ENCODE measurements at places on chromosomes 16 and 17. TPM values are rescaled to one million over a fixed set of nuclear protein-coding genes. Genes with fewer than 3 reads are reported as not detected.
A peak's percentile ranks its signal among the peaks of the same experiment; 100 is the strongest.

The NPIPA7 gene
- total RNA-seq, result 2.1 TPM

GRCh38 chr17:37562016-37562745 is 47.0 kb downstream of the SYNRG start:
- H3K27me3 ChIP-seq, result no peaks in the 10 kb centered on the region
- no peak overlapping the region for H3K4me3 ChIP-seq
- H3K4me1 ChIP-seq, result no peaks in the 10 kb centered on the region
- no peak overlapping the region for H3K27ac ChIP-seq
- H3K36me3 ChIP-seq, result no peaks in the 10 kb centered on the region

DNA sequence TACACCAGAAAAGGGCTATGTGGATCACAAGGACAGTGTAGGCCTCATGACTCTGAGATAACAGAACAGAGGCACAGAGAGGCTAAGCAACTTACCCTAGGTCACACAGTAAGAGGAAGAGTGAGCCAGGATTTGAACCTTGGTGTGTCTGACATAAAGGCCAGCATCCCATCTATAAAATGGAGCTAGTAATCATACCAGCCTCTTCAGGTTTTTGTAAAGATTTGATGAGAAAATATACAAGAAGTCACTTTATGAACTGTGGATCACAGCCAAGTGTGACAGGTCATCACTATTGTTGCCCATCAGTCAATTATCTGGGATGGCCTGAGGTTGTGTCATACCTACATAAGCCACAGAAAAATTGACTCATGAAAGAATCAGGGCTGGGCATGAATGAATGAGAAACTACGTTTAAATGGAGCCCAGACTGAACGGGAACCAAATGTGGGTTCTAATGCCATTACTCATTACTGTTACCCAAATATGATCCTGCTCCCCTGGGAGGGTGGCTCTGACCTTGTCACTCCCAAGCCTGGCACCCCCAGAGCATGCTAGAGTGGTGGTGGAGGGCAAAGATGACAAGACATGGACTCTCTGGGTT is 21.0 kb downstream of the FBXO39 start:
- H3K4me1 ChIP-seq, result no peaks in the 10 kb centered on the region
- no peak for DNase-seq
- H3K36me3 ChIP-seq, result no peaks in the 10 kb centered on the region
- no peak overlapping the region for H3K4me3 ChIP-seq
- H3K27me3 ChIP-seq, result no peaks in the 10 kb centered on the region

GRCh38 chr17:80596760-80597608 is 52.3 kb downstream of the RPTOR start:
- H3K36me3 ChIP-seq, result no peaks in the 10 kb centered on the region
- DNase-seq, result no peak
- no peaks in the 10 kb centered on the region for H3K27me3 ChIP-seq
- H3K4me1 ChIP-seq, result no peaks in the 10 kb centered on the region
- H3K4me3 ChIP-seq, result no peak overlapping the region

- H3K27me3 ChIP-seq, result no peaks in the 10 kb centered on the region
- no peak overlapping the region for H3K4me3 ChIP-seq
- H3K4me1 ChIP-seq, result no peaks in the 10 kb centered on the region
- H3K27ac ChIP-seq, result no peak overlapping the region
- H3K36me3 ChIP-seq, result no peaks in the 10 kb centered on the region
These were observed 5.2 kb downstream of the TMUB2 start for GRCh38 chr17:44191941-44192496.

DNA sequence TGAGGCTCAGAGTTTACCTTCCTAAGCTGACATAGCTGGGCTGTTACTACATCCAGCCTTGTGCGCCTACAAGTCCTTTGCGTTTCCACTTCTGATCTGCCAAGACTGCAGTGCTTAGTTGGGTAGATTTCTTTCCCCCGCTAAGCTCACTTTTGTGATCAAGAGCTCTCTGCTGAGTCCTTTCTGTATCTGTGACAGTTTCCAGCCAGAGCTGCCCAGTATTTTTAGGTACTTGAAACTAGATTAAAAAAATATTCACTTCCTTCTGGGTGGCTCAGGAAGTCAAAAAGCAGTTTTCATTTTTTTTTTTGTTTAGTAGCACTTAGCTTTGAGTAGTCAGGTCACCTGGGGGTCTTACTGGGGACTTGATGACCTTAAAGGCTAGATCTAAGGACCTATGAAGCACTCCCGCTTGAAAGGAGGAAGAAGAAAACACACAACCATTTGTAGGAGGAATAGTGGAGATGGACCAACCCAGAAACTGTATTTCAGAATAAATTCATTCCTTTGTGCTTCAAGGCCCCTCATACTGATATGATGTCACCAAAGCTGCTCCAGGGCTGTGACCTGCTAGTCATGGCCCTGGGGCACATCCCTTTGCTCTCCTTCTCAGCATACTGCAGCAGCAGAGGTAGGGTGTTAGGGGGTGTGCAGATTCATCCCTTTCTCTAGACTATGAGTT is 75.6 kb upstream of the HNF1B start:
- DNase-seq, result no peak
- H3K36me3 ChIP-seq, result no peaks in the 10 kb centered on the region
- H3K27me3 ChIP-seq, result no peaks in the 10 kb centered on the region
- no peak overlapping the region for H3K27ac ChIP-seq
- no peaks in the 10 kb centered on the region for H3K4me1 ChIP-seq

DNA sequence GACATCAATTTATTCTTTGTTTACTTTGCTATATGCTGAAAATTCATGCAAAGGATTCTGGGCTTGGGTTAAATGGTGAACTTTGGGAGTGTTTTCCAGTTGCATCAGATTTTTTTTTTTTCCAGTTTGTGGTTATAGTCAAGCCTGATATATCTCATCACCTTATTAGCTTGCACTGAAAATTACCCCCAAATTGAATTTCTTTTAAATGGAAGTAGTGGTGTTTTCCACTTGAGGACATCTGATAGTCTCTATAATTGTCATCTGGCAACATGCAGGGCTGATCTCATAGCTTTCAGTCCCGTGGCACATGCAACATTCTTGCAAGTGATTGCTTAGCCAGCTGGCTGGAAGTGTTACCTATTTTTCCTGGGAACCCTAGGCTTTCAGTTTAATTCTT is 4.7 kb upstream of the KRTAP3-1 start:
- no peak for DNase-seq
- H3K27ac ChIP-seq, result no peak overlapping the region
- H3K4me1 ChIP-seq, result no peaks in the 10 kb centered on the region
- H3K4me3 ChIP-seq, result no peak overlapping the region
- H3K36me3 ChIP-seq, result no peaks in the 10 kb centered on the region

DNA sequence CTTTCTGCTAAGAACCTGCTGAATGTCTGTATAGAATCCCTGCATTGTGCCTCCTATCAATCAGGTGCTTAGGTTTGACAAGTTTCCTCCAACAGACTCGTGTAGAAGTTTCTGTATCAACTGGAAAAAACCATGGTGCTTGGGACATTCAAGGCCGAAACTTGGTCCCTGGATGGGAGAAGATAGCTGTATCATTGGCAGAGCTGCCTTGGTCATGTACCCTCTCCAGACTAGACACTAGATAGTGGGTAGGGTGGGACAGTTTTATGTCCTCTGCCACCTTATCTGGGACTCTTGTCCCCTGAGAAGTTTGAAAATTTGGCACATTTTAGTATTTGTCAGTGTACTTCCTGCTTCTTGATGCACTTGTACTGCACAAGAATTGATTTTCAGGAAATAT is 520.8 kb downstream of the WWOX start:
- no peaks in the 10 kb centered on the region for H3K36me3 ChIP-seq
- no peaks in the 10 kb centered on the region for H3K4me1 ChIP-seq
- no peak overlapping the region for H3K27ac ChIP-seq
- no peak overlapping the region for H3K4me3 ChIP-seq
- H3K27me3 ChIP-seq, result no peaks in the 10 kb centered on the region

- no peaks in the 10 kb centered on the region for H3K27me3 ChIP-seq
- H3K27ac ChIP-seq, result peak overlapping the region; percentile 1
- no peak overlapping the region for H3K4me3 ChIP-seq
- no peaks in the 10 kb centered on the region for H3K36me3 ChIP-seq
- peaks cover 39% of the 10 kb centered on the region for H3K4me1 ChIP-seq
These were observed 64.0 kb downstream of the SNX20 start for GRCh38 chr16:50616883-50617645.

- peak overlapping the region; percentile 31 for H3K4me3 ChIP-seq
- no peaks in the 10 kb centered on the region for H3K36me3 ChIP-seq
- peak overlapping the region; percentile 86 for H3K27ac ChIP-seq
These were observed 25.2 kb upstream of the CIBAR2 start for GRCh38 chr16:85137323-85138072.

DNA sequence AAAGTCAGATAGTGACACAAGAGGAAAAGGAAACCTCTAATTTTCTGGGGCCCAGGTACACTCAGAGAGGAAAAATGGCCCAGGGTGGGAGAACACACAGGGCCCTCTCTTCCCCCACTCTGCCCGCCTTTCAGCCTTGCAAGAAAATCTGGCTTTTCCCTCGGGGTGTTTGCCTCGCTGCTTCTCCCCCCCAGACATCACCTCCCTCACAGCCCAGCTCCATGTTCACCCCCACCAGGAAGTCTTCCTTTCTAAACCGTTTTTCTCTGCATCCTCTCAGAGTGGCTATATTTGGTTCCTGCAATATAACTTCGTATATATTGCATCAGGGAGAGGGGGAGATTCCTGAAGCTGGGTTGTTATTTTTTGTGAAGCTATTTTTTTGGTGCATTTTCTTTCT is 27.3 kb downstream of the RPRML start:
- H3K36me3 ChIP-seq, result no peaks in the 10 kb centered on the region
- H3K4me1 ChIP-seq, result no peaks in the 10 kb centered on the region
- H3K27ac ChIP-seq, result no peak overlapping the region
- no peak overlapping the region for H3K4me3 ChIP-seq
